Activated effector memory CD4-positive, alpha-beta T cell treated with anti-CD3 and anti-CD28 coated beads, Interleukin-2, amount 50 U/mL, for 16 hours (primary cell): ENCODE measurements at places on chromosomes 13 and 19.
A peak's percentile ranks its signal among the peaks of the same experiment; 100 is the strongest.

DNA sequence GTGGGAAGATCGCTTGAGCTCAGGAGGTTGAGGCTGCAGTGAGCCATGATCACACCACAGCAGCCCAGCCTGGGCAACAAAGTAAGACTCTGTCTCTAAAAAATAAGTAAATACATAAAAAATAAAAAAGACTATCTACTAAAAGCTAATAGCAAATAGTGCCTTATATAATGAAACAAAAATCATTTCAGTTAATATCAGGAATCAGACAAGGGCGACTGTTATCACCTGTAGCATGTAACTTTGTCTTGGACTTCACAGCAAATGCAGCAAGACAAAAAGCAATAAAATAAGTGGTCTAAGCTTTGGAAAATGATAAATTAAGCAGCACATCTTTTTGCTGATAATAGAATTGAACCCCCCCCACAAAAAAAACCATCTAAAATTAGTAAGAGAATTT, 21.2 kb upstream of the GPI start:
- DNase-seq, result no peak

GRCh38 chr19:13935765-13936510, 2.3 kb downstream of the PODNL1 start:
- no peak for DNase-seq

DNA sequence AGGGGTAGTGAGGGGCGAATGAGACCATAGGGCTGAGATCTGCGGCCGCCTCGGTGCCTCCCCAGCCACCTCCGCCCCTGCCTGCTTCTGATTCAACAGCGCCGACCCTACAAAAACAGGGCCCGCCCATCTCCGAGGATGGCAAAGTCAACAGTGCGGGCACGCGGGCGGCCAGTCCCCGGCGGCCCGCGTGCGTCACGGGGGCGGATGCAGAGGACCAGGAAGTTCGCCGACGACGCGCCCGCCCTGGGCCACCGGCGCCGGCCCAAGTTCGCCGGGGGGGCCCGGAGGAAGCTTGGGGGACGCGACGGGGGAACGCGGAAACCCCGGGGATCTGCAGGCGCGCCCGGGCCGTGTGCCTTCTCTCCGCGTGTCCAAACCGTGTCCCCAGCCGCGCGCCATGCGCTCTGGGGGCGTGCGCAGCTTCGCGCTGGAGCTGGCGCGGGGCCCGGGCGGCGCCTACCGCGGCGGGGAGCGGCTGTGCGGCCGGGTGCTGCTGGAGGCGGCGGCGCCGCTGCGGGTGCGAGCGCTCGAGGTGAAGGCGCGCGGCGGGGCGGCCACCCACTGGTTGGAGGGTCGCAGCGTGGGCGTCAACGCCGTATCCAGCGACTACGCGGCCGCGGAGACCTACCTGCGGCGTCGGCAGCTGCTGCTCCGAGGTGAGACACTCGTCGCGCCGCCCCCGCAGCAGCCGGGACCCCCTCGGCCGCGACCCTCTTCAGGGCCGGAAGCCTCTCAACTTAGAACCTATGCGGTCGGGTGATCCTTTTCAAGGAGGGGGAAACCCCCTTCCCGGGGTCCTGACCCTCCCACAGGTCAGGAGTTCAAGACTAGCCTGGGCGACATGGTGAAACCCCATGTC, 6.8 kb upstream of the ARRDC2 start:
- peak; percentile 96 for DNase-seq

DNA sequence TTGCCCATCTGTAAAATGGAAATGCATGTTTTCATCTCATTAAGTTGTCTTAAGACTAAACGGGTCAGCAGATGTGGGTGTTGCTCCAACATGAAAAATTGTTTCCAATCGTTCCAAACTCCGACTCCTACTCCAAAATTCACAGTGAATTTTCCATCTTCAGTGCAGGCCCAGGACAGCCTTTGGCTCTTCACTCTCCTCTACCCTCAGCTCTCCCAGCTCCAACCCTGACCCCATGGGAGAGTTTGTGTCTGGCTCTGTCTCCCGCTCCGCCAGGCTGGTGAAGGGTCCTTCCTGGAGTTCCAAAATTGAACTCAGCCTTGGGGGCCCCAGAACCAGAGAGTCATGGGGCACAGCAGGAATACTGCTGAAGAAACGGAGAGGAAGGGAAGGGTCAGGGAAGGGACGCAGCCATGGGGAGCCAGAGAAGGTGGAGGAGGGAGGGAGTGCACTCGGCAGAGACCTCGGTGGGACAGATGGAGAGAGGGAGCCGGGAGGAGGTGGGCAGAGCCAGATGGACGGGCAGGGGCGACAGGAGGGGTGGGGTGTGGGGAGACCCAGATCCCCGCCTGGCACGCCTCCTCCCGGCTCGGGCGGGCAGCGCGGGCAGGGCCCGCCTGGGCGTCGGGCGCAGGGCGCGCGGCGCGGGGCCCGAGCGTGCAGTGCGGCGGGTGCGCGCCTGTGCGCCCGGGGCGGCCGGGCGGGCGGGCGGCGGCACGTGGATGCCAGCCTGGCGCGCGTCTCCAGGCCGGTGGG, 45.6 kb downstream of the CELF5 start:
- DNase-seq, result no peak

GRCh38 chr19:47243364-47243775, 12.4 kb upstream of the BBC3 start:
- no peak for DNase-seq

GRCh38 chr19:4149518-4150288, 3.7 kb upstream of the CREB3L3 start:
- no peak for DNase-seq

- no peak for DNase-seq
These were observed 15.9 kb downstream of the OPA3 start for GRCh38 chr19:45568732-45569131.

- no peak for DNase-seq
These were observed 39.8 kb upstream of the MCF2L start for GRCh38 chr13:112928972-112929782.
